ENCODE measurements at places on chromosomes 4 and X. TPM values are rescaled to one million over a fixed set of nuclear protein-coding genes. Genes with fewer than 3 reads are reported as not detected.

DNA sequence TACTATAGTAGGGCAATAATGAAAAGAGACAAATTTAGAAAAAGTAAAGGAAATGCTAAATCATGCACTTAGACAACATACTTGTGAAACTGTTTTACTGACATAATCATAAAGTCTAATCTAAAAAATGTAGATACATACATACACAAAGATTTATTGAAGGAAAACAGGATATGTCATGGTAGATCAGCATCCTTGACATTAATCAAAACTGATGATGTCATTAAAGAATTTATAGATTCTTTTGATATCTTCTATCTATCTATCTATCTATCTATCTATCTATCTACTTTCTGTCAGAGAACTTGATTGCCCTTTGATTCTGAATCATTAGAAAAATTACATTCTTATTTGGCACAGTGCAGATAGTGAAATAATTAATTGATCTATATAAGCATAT is 311.3 kb downstream of the CCSER1 start:
- H3K36me3 ChIP-seq: no peaks in the 10 kb centered on the region
- H3K27me3 ChIP-seq: no peaks in the 10 kb centered on the region
- H3K27ac ChIP-seq: no peak overlapping the region
- no peak for DNase-seq
- no peaks in the 10 kb centered on the region for H3K4me1 ChIP-seq
- no peak overlapping the region for H3K4me3 ChIP-seq

DNA sequence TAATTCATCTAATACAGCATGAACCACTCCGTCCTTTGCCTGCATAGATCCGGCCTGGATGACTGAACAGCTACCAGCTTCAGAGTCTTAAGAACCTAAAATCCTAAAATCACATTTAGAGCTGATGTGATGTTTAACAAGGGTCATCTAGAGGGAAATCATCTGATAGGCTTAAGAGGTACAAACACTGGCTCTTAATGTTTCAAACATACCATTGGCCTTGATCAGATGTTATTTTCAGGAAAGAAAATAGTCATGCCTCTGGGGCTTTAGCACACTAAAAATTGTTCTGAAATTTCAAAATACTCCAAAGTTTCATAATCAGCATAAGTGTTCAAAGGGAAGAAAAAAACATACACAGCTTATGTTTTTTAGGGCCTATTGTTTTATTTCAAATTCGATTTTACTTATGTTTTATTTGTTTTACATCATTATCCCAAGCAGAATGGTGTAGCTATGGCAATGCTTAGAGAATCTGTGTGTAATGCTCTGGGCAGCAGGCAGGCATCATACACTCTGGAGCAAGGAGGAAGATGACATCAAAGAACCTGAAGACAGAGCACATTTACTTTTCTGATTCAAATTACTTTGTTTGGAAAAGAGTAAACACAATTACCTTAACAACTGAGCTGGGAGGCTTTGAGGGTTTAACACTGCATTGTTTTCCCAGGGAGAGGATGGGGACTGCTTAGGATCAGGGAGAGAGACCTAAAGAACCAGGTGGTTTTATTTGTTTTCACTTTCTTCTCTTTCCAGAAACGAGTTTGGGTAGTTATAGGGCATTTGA is 25.3 kb upstream of the LEF1 start:
- H3K36me3 ChIP-seq: no peaks in the 10 kb centered on the region
- H3K27me3 ChIP-seq: no peaks in the 10 kb centered on the region
- H3K4me1 ChIP-seq: no peaks in the 10 kb centered on the region
- DNase-seq: no peak
- H3K27ac ChIP-seq: no peak overlapping the region

- H3K36me3 ChIP-seq: peaks cover 2% of the 10 kb centered on the region
- H3K4me3 ChIP-seq: no peak overlapping the region
- H3K27ac ChIP-seq: no peak overlapping the region
- no peak for DNase-seq
- H3K4me1 ChIP-seq: peaks cover 4% of the 10 kb centered on the region
Observed at GRCh38 chr4:104938624-104939023, 208.1 kb upstream of the TET2 start.

- H3K27me3 ChIP-seq: no peaks in the 10 kb centered on the region
Observed at GRCh38 chr4:109451544-109452273, 18.1 kb downstream of the SEC24B start.

FHIP1A gene
- total RNA-seq: not detected

DNA sequence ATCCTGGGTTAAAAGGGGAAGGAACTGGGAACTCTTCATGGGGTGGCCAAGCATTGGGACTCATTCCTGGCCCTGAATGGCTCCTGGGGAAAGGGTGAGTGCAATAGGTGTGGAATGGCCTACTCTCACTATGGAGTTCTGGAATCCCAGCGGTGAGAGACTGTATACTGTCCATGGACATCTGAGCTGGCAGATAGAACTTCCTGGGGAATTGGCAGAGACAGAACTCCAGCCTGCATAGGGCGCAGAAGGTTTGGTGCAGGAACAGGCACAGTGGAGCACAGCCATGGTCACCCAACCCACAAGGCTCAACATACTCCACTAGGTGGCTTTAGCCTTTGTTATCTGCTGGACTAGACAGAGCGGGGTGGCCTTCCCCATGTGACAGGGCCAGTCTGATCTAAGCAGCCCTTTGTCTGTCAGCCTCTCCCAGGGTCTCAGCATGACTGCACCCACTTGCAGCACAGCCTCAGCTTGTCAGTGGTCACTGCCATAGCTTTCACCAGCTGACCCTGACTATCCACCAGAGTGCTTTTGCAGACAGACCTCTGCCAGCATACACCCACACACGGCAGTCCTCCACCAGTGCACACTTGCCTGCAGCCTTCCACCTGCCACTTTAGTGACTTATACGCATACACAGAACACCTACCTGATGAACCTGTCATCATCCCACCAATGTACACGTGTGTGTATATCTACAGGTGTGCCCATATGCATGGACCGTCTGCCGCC is 48.4 kb downstream of the TECRL start:
- H3K36me3 ChIP-seq: no peaks in the 10 kb centered on the region
- DNase-seq: no peak
- H3K4me1 ChIP-seq: no peaks in the 10 kb centered on the region
- no peak overlapping the region for H3K4me3 ChIP-seq
- no peaks in the 10 kb centered on the region for H3K27me3 ChIP-seq

AMBN gene
- not detected for total RNA-seq

- H3K4me1 ChIP-seq: no peaks in the 10 kb centered on the region
- no peaks in the 10 kb centered on the region for H3K27me3 ChIP-seq
- DNase-seq: no peak
- H3K27ac ChIP-seq: no peak overlapping the region
- H3K36me3 ChIP-seq: no peaks in the 10 kb centered on the region
Observed at GRCh38 chr4:36794716-36795115, 449.8 kb upstream of the NWD2 start.

- H3K4me1 ChIP-seq: no peaks in the 10 kb centered on the region
- H3K27ac ChIP-seq: no peak overlapping the region
- H3K27me3 ChIP-seq: no peaks in the 10 kb centered on the region
- H3K4me3 ChIP-seq: no peak overlapping the region
Observed at GRCh38 chr4:92825791-92826190, 522.0 kb downstream of the GRID2 start.

DNA sequence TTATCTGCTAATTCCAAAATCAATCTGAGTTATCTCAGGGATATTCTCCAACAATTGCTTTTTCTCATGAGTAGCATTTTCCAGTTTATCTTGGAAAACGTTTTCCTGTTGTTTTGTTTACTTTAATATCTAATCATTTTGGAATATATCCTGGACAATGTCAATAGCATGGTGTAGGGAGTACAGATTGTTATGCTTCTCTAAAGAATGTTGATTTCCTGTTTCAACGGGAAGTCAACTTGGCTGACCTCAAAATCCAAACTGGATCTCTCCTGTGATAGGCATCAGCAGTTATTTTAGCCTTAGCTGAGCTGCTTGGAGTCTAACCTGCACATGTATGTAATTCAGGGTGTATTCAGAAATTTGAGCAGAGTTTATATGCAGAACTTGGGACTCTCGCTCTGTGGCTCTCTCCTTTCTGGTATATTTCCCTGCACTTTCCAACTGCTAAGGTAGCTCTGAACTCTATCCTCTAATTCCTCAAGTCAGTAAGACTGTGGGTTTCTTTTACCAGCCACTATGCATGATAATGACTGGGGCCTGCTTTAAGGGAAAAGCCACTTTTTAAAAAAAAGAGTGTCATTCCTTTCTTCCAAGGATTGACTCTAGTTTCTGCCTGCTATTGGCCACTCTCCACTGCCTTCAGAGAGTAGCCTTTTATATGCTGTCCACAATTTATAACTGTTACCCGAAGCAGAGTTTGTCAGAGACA is 7.7 kb downstream of the PRSS48 start:
- H3K27me3 ChIP-seq: peaks cover 11% of the 10 kb centered on the region
- no peaks in the 10 kb centered on the region for H3K4me1 ChIP-seq
- no peak overlapping the region for H3K27ac ChIP-seq
- no peaks in the 10 kb centered on the region for H3K36me3 ChIP-seq
- no peak for DNase-seq

GRCh38 chr4:181503687-181504390 is 739.4 kb upstream of the TENM3 start:
- DNase-seq: no peak
- H3K27me3 ChIP-seq: no peaks in the 10 kb centered on the region
- no peaks in the 10 kb centered on the region for H3K36me3 ChIP-seq
- no peak overlapping the region for H3K4me3 ChIP-seq

UGT8 gene
- 0.63 TPM for total RNA-seq

- peaks cover 17% of the 10 kb centered on the region for H3K27me3 ChIP-seq
- H3K4me3 ChIP-seq: no peak overlapping the region
- no peak for DNase-seq
- no peaks in the 10 kb centered on the region for H3K4me1 ChIP-seq
Observed at GRCh38 chr4:7721984-7722551, 217.6 kb downstream of the AFAP1 start.

GRCh38 chr4:95979961-95980876 is 140.3 kb downstream of the PDHA2 start:
- no peak overlapping the region for H3K27ac ChIP-seq
- no peak for DNase-seq
- no peak overlapping the region for H3K4me3 ChIP-seq
- H3K36me3 ChIP-seq: no peaks in the 10 kb centered on the region
- no peaks in the 10 kb centered on the region for H3K27me3 ChIP-seq

DNA sequence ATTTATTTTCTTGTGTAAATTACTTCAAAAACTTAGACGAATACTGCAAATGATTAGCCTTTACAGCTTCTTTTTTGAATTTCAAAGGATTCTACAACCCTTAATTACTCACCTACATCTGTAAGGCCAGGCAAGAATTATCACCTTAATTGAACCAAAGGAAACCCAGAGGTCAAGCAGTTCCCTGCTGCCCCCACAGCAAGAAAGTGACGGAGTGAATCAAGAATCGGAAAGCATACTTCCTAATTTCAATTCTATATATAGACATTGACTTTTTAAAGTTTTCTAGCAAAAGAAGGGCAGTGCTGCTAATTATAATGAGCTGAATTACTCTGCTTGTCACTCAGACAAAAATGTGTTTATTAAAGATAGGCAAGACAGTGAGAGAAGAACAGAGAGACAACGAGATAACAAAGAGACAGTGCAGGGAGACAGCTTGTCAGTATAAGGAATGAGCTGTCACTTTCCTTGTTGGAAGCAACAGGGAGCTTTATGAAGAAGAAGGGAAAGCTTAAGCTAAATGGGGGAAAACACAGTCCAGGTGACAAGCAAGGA is 47.5 kb upstream of the SPANXN4 start:
- no peaks in the 10 kb centered on the region for H3K27me3 ChIP-seq
- no peak overlapping the region for H3K4me3 ChIP-seq

BLTP1 gene
- total RNA-seq: 30.1 TPM

DNA sequence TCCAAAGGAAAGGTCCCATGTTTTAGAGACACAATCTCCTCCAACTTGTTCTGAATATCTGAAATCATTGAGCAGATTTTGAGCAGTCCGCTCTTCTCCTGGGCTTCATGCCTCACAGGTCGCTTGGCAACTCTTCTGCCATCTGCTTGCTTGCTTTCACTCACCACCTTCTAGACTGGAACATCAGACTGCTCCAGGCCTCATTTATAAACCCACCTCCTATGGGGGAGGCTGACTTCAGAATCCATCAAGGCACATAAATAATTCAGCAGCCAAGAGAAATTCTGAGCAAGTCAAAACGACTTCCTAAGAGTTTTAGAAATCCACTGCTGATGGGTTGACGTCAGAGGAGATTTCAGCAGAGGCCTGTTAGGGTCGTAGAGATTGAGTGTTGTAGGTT is 64.1 kb downstream of the FAM184B start:
- H3K36me3 ChIP-seq: no peaks in the 10 kb centered on the region
- no peak overlapping the region for H3K27ac ChIP-seq
- H3K4me3 ChIP-seq: no peak overlapping the region
- peaks cover 7% of the 10 kb centered on the region for H3K27me3 ChIP-seq

ZNF732 gene
- total RNA-seq: not detected

CT83 gene
- total RNA-seq: not detected

DNA sequence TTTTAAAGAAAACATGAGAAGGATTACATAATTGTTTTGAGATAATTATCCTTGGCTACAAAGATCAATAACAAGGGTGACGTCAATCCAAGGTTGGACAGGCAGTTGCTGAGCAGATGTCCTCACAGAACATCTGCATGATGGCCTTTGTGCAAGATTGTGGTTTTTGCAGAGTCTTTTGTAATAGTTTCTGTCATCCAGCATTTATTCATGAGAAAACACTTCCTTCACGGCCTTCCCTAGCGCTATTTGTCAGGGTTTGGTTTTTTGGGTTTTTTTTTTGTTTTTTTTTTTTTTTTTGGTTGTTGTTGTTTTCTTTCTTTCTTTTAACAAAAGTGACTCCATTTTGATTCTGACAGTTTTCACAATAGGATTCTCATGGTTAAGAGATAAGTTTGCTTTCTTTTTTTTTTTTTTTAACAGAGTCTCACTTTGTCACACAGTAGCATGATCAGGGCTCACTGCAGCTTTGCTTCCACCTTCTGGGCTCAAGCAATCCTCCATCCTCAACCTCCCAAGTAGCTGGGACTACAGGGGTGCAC is 31.5 kb upstream of the ELF2 start:
- DNase-seq: no peak
- H3K27ac ChIP-seq: no peak overlapping the region
- no peaks in the 10 kb centered on the region for H3K36me3 ChIP-seq
- H3K27me3 ChIP-seq: peaks cover 7% of the 10 kb centered on the region
- no peak overlapping the region for H3K4me3 ChIP-seq

GRCh38 chr4:142128529-142128928 is 492.1 kb downstream of the IL15 start:
- H3K36me3 ChIP-seq: no peaks in the 10 kb centered on the region
- no peak for DNase-seq
- no peak overlapping the region for H3K27ac ChIP-seq

DNA sequence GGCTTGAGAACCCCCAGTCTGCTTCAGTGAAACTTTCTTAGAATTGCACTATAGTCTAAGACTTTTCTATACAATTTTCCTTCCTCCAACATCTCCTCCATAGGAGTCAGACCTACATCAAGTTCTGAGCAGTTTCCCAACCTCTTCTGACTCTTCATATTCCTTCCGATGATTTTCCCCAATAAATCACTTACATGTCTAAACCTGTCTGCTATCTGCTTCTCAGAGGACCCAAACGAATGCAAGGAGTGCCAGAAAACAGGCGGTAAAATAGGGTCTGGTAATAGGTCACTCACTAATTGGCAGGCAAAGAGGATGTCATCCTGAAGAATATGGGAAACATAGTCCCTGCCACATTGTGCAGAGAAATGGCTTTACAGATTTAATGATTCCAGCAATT is 153.9 kb downstream of the PCDH18 start:
- DNase-seq: no peak
- H3K27me3 ChIP-seq: no peaks in the 10 kb centered on the region
- no peak overlapping the region for H3K4me3 ChIP-seq
- no peak overlapping the region for H3K27ac ChIP-seq

F8A2 gene
- not detected for total RNA-seq

- no peaks in the 10 kb centered on the region for H3K4me1 ChIP-seq
- H3K36me3 ChIP-seq: no peaks in the 10 kb centered on the region
- no peaks in the 10 kb centered on the region for H3K27me3 ChIP-seq
Observed at GRCh38 chrX:33543757-33544156, 332.4 kb upstream of the DMD start.

CCDC160 gene
- total RNA-seq: not detected
